ENCODE measurements at places on chromosomes 7 and 10.

- DNase-seq: no peak
Observed at GRCh38 chr10:7333961-7334641, 76.7 kb downstream of the SFMBT2 start.

GRCh38 chr10:8766899-8767298 lies 712.4 kb downstream of the GATA3 start:
- no peak for DNase-seq

GRCh38 chr7:104956753-104957450 lies 57.1 kb upstream of the KMT2E start:
- DNase-seq: no peak

GRCh38 chr10:18572959-18573561 lies 78.3 kb downstream of the NSUN6 start:
- DNase-seq: no peak

DNA sequence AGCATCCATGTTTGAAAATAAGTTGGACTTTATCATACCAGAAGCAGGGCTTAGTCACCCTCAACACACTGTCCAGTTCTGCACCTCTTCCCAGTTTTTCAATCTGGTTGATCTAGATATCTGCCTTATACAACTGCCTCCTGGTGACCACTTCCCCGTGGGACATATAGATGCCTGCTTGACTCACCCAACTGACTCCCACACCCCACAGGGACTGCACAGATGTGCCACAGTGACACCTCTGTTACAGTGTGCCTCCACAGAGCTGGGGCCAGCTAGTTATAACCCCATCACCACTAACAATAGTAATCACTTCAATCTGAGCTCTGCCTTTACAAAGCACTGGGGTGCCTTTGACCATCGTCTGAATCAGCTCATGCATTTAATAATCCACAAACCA lies 82.6 kb upstream of the AOAH start:
- DNase-seq: no peak

DNA sequence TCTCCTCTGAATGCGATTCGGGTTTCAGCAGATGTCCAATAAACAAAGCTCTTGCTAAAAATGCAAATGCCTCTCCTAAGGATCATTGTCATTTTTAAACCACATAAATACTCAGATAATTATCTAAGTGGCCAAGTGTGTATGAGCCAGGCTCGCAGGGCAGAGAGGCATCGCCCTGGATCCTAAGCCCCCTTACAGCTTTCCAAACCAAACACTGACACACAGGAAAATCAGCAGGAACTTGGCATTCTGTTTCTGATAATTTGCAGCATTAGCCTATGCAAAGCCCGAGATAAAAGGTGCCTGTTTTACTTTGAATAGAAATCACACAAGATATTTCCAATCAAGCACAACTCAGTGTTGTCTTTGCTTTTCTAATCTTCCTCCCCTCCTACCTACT lies 134.4 kb downstream of the ABCA13 start:
- DNase-seq: peak; percentile 37

GRCh38 chr10:118939211-118940007 lies 90.1 kb upstream of the NANOS1 start:
- no peak for DNase-seq

GRCh38 chr10:25083546-25084111 lies 67.2 kb downstream of the THNSL1 start:
- no peak for DNase-seq

DNA sequence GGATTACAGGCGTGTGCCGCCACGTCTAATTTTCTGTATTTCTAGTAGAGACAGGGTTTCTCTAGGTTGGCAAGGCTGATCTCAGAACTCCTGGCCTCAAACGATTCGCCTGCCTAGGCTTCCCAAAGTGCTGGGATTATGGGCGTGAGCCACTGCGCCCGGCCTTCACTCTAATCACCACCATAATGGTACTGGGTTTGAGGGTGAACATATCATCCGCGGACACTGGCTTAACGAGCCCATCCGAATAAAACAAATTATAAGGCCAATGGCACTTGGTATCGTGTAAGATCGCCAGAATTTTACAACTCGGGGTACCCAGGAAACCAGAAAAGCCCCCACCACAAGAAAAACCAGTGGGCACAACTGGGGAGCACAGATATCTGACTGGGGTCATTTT lies 580 bp downstream of the FAM200A start:
- no peak for DNase-seq

DNA sequence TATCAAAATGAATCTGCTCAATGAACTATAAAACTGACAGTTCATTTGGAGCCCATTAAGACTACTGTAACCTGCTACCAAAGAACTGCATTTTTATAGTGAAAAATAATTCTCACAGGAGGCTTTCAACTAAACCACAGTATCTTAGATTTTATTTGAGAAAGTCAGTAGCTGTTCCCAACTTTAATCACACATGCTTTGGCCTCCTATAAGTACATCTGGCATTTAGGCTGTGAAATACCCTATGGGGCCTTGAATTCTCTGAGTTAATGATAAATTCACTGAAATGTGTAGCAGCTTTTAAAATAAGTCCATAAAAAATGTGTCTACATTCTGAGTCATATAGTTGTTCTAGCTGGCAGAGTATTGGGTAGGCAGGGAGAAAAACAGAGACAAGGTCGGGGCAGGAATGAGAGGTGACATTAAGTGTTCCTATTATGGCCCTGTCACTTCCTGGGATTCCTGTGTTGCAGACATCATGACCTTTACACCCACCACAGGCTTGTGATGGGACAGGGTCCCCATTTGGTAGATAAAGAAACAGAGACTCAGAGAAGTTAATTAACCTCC lies 588.8 kb downstream of the REEP3 start:
- no peak for DNase-seq

DNA sequence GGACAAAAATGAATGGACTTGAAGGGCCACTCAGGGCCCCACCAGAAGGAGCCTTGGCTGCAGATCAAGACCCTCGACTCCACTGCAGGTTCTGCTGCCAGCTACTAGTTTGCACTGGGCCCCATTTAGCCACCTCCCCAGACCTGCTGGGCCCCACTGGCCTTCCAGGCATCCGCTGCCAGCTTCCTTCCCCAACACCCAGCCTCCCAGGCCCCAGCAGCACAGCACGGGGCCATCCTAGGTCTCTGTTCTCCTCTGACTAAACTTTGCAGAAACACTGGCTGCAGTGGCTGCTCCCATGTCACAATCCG lies 277.4 kb upstream of the KLF14 start:
- no peak for DNase-seq

DNA sequence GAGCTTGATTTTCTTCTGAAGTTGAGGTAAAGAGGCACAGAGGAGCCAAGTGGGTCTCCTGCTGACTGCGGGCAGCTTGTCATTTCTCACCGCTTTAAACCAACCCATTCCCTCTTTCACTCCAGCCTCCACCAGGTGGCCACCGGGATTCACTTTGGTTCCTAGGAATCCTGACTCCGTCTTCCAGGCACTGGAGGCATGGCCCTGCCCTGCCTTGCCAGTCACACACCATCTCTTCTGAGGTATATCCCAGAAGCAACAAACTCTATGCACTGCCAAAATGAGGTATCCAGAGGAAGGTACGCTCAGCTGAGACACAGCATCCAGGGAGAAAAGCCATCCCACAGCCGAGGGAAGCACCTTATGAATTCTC lies 280.8 kb downstream of the TNS3 start:
- DNase-seq: no peak

DNA sequence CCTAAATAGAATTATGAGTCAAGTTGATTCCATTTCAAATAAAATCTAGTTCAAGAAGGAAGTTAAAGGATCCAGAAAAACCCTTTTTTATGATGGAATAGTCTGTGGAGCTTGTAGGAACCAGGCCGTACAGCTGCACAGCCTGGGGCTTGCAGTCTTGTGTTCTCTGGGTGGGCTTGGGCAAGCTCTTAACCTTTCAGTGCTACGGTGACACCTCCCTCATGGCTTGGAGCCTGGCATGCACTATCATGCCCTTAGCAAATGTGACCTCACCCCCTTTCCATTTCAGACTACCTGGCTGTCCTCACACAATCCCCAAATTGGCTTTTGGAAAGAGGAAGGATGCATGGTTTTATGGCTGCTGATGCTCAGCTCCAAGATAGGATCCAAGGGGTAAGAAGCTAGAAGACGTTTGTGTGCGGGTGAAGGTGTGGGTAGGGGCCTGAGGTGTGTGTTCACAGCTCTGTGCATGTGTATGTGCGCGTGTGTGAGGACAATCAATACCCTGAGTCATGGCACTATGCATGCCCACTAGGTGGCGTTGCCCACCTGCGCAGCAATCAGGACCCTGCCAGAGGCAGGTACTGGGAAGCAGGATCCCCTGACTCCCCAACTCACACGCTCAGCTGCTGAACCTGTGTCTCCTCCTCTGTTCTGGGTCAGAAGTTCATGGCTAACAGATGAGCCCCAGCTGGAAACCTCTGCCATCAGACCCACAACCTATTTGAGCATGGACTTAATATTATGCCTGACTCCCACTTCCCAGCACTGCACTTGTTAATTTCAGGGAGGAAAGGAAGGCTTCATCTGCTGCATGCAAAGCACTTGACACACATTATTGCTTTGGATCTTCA lies 113.4 kb downstream of the PTPN20 start:
- peak; percentile 14 for DNase-seq

- no peak for DNase-seq
Observed at GRCh38 chr10:62826273-62826672, 10.1 kb upstream of the EGR2 start.

GRCh38 chr7:20374399-20374798 lies 43.7 kb downstream of the ITGB8 start:
- no peak for DNase-seq

DNA sequence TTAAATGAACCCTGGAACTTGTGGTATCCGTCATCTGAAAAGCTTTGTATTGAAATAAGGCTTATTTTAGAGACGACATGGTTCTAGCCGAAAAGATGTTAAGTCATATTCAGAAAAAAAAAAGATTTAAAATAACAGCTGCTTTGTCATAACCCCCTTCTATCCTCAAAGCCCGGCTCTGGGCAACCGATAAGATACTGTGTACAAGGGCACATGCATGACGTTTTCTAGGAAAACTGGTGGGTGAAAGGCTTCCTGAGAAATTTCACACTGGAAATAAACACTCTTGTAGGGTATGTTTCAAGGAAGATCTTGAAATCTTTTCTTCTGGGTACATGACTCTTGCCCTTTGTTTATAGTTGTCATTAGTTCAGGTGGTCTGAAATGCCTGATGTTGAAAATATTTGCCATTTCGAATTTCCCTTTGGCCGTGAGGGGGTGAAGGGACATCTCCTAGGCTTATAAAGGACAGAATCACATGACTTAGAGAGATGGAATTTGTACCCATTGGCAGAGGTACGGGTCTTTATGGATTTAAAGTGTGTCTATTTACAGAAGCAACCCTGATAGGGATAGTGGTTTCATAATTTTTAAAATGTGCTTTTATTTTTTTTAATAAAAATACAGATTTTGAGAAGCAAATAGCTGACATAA lies 232.5 kb downstream of the PTEN start:
- DNase-seq: no peak

- DNase-seq: no peak
Observed at GRCh38 chr7:155286686-155287085, 11.0 kb upstream of the INSIG1 start.

DNA sequence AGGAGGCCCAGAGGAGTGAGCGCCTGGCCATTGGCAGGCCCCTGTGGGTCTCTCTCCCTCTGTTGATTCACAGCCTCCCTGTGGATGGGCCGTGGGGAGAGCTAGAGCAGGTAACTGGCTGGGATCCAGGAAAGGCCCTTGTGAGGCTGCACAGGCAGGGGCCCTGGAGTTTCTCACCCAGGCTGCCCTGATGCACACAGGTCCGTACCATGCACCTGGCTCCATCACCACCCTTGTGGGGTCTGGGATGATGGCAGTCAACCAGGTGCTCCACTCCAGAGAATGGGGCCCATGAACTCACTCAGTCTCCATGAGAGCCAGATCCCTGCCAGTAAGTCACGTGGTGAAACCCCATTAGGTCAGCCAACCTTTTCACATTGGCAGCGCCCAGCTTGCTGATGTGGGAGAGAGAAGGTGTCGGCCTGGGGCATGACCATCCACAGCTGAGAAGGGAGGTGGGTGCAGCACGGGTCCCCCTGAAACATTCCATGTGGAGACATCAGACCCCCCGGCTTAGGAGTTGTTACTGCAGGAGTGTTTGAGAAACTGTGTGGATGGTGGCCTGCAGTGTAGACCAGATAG lies 320.8 kb downstream of the ADARB2 start:
- DNase-seq: no peak

DNA sequence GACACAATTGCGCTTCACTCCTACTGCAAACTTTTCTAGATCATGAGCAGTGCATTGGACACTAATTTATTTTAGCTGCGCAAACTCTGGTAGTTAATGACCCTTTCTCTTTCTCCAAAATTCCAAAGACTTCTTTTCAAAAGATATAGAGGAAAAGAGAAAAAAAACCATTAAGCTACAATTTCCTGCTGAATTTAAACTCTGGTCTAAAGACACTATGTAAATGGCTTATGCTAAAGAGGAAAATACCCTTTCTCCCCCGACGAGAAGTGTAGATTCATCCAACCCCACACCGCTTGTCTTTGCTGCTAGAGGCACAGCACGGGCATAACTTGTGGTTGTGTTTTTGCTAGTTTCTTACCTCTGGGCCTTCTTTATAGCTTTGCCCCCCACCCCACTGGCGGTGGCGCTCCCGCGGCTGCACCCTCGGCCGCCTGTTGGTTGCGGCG lies 84.1 kb downstream of the SNX10 start:
- DNase-seq: no peak

GRCh38 chr7:67890316-67890715 lies 893.7 kb downstream of the TYW1 start:
- no peak for DNase-seq

DNA sequence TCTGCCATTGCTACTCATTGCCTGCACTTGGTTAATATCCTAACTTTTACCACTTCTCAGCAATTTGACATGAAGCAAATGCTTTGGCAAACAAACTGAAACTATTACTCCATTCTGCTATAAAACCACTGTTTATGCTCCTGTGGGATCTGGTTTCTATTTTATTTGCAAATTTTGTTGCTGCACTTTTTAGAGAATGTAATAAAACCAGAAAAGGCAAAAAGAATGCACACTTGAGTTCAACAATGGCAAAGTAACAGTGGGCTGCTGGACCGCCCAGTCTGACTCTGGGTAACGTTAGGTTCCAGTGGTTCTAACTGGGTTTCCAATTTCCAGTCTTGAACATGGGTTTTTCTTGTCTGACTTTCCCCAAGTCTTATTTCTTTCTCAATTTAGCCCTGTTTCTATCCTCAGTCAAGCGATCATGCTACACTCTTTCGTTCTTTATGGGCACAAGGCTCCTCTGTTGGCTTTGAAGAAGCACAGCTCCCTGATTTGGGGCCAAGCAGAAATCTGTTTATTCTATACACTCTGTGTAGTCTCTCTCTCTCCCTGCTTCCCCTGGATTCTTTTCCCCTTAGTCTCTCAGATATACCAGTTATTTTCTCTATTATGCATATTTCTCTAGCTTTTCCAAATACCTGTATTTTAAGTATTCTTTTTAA lies 129.2 kb upstream of the FAM3C start:
- no peak for DNase-seq

- DNase-seq: no peak
Observed at GRCh38 chr10:95814011-95814727, 58.2 kb downstream of the ENTPD1 start.

GRCh38 chr10:98272656-98273055 lies 4.7 kb upstream of the LOXL4 start:
- no peak for DNase-seq

Data from NCI-H1048 (cell line).